ENCODE measurements at places on chromosomes 5 and 9. TPM values are rescaled to one million over a fixed set of nuclear protein-coding genes. Genes with fewer than 3 reads are reported as not detected.

HRH2 gene
- total RNA-seq, result 4.0 TPM

MAP1B gene
- not detected for total RNA-seq

TARS1 gene
- 111 TPM for total RNA-seq

GRIN1 gene
- not detected for total RNA-seq

ALDH1B1 gene
- 3.6 TPM for total RNA-seq

SLC24A2 gene
- total RNA-seq, result not detected

SLC36A3 gene
- total RNA-seq, result not detected

CACNA1B gene
- not detected for total RNA-seq

PRR16 gene
- not detected for total RNA-seq

MRPL36 gene
- 34.8 TPM for total RNA-seq

NPR3 gene
- 0.06 TPM for total RNA-seq

PTGER4 gene
- 64.9 TPM for total RNA-seq

FGF10 gene
- not detected for total RNA-seq

SPARC gene
- 0.47 TPM for total RNA-seq

SHISAL2B gene
- total RNA-seq, result not detected

KIF4B gene
- total RNA-seq, result not detected

OBP2B gene
- not detected for total RNA-seq

LOX gene
- total RNA-seq, result not detected

CDK7 gene
- 20.2 TPM for total RNA-seq

LIFR gene
- 0.42 TPM for total RNA-seq

ZNF474 gene
- 0.17 TPM for total RNA-seq

SPATA31E1 gene
- total RNA-seq, result not detected

PCDHGC5 gene
- total RNA-seq, result not detected

MZB1 gene
- total RNA-seq, result 0.93 TPM

Data from CD4-positive, alpha-beta memory T cell (primary cell).